ENCODE measurements at places on chromosomes 3 and 15.

GRCh38 chr15:60340207-60340921, 57.4 kb downstream of the ANXA2 start:
- DNase-seq, result no peak

DNA sequence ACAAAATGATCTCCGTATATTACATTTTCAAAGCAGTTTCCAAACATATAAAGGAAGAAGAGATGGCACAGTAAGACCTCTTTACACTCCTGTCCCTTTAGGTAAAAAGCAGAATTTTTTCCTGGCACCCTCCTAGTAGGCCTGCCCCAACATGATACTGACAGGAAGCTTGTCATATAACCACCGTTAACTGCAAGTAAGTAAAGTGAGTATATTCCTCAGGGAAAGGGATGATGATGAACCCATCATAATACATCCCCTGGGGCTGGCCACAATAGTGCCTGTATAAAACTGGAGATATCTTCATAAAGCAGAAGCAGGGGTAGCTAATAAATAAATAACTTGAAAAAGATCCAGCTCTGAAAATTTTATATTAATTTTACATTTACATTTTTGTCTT, 893.0 kb downstream of the DIPK2A start:
- no peak for DNase-seq

DNA sequence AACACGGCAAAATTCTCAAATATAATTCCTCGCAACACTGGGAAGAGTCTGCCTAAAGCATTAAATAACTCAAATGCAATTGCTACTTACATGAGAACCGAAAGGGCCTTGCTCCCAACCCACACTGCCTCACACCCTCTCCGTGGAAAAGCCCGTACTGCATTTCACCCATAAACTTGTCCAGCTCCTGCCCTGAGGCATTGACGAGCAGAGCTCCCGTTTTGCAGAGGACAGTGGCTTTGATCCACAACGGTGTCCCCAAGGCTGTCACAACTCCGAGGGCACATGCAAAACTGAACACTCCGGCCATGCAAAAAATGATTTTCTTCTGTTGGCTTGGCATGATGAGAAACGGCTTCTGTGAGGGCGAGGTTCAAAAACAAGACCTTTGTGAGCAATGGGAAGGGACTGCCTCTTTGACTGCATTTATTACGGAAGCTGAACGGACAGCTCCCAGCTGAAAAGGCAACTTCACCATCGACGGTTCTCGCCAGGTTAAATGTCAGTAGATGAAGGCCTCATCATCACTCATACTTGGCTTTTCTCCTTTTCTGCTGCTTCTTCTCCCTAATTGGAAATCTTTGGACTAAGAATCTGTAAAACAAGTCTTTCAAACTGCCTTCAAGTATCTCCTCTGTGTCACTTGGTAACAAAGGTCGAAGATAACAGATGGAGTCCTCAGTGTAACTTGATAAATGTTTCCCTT, at the start of gene CLRN1:
Gene CLRN1 (minus strand): TSS at position 362 of the 706 bp plus-strand sequence. CDS start 19 bp downstream, at position 343.
- no peak for DNase-seq

DNA sequence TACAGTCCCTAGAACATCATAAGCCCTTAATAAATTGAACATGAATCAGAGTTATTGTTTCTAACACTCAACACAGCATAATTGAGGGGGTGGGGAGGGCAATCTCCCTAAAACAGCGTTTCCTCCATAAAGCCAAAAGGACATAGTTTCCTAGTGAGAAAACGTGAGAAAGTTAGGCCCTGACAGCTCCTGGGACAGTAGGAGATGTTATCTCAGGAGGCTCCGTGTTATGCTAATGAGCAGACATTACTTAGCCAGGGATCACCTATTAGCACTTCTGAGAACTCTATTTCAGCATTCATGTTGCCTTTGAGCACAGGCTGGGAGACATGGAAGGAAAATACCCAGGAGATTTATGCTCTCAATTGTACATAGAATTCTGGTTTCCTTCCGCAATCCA, 229.1 kb upstream of the ADAMTS9 start:
- no peak for DNase-seq

DNA sequence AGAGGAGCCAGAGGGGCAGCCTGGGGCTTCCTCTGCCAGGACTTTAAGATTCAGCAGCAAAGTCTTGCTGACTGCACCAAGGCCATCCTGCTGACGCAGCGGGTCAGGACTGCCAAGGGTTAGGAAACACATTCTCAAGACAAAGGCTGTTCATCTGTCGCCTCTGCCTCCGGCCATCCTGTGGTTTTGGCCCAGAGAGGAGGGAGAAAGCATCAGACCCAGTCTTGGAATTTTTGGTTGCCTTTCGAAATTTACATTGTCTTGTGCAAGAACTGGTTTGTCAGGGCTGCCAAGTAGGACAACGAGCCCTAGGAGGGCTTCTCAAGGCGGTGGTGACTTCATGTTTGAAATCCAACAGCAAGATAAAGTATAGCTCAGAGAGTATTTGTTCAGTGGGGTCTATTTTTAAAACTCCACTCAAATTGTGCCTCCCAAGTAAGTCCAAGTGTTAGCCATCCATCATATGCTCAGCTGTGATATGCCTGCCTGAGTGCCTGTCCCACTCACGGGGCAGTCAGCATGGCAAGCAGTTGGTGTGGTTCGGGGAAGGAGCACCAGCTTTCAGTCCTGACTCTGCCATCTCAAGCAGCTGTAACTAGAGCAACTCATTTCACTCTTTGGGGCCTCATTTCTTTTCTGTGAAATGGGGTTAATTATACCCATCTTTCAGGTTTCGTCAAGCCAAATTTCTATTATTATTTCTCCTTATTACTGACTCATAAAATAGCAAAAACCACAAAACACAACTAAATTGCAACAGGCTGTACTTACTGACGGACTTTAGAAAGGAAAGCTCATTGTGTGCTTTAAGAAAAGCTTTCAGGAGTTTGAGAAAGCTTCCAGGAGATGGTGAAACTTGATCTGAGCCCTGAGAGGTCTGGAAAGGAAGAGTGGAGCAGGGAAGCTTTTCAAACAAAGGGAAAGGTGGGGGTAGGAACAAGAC, 42.4 kb upstream of the RHO start:
- no peak for DNase-seq

DNA sequence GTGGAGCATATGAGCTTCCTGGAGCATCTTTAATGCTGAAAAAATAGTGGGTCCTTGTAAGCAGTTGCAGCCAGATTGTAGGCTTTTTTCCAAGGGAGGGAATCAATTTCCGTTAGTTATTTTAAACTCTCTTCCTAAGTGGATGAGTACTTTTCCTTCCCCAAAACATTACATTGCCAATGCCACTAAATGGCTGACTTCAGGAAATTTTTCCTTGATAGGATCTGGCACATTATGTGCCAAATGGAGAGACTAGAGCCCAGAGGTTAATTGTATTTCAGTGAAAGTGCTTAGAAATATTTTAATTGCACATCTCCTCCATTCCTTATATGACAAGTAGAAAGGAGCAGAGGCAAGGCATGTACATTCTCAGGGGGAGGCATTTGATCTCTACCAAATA, 83.5 kb downstream of the TNFAIP8L3 start:
- DNase-seq, result no peak

- DNase-seq, result no peak
These were observed 23.8 kb upstream of the POLG start for GRCh38 chr15:89358435-89358754.

- no peak for DNase-seq
These were observed 327.8 kb upstream of the SLCO3A1 start for GRCh38 chr15:91525751-91526150.

GRCh38 chr3:36511791-36512486, 131.6 kb downstream of the STAC start:
- DNase-seq, result no peak

- DNase-seq, result no peak
These were observed 12.4 kb upstream of the PARP6 start for GRCh38 chr15:72284781-72285180.

GRCh38 chr3:156817646-156818272, 8.4 kb upstream of the LEKR1 start:
- no peak for DNase-seq

DNA sequence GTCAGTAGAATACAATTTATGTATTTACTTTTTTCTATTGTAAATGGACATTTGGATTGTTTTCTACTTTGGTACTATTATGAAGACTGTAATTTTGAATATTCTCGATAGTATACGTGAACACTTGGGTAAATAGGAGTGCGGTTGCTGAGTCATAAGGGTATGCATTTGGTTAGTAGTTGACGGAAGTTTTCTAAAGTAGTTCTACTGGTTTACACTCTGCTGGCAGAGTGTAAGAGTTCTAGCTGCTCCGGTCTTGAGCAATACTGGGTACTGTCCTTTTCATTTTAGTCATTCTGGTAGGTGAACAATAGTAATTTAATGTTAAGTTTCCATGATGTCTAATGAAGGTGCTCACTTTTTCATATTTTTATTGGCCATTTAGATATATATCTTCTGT, 70.0 kb downstream of the MEF2A start:
- no peak for DNase-seq

- no peak for DNase-seq
These were observed 88.8 kb downstream of the SENP7 start for GRCh38 chr3:101423984-101424888.

- DNase-seq, result no peak
These were observed 19.6 kb downstream of the CD86 start for GRCh38 chr3:122074621-122075265.

GRCh38 chr15:44545913-44546802, 9.2 kb downstream of the EIF3J start:
- no peak for DNase-seq

GRCh38 chr3:114333180-114333922, 39.5 kb downstream of the TIGIT start:
- DNase-seq, result no peak

- no peak for DNase-seq
These were observed 38.2 kb downstream of the MB21D2 start for GRCh38 chr3:192879346-192880031.

DNA sequence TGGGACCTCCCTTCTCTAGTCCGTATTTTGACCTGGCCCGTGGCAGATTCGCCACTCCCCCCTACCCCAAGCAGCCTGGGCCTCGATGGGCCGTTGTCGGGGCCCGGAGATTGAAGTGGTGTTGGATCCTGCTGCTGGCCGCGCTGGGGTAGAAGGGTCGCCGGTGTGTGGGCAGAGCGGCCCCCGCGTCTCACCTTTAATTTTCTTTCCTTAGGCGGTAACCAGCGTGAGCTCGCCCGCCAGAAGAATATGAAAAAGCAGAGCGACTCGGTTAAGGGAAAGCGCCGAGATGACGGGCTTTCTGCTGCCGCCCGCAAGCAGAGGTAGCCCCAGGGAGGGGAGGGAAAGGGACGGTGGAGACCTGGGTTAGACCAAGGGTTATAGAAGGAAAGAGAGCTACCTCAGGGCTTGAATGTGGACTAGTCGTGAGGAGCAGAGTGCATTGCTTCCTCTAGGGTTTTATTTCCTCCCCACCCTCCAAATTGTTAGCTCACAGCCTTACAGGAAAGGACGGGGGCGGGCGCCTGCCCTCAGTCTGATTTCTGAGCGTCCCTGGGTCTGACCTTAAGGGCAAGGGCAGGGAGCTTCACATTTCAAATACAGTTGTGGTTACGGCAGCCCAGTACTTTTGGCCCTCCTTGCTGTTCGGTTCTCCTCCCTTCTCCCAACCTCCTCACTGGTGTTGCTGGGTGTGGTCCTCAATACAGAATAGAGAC, 799 bp downstream of the SERF2 start:
- no peak for DNase-seq

DNA sequence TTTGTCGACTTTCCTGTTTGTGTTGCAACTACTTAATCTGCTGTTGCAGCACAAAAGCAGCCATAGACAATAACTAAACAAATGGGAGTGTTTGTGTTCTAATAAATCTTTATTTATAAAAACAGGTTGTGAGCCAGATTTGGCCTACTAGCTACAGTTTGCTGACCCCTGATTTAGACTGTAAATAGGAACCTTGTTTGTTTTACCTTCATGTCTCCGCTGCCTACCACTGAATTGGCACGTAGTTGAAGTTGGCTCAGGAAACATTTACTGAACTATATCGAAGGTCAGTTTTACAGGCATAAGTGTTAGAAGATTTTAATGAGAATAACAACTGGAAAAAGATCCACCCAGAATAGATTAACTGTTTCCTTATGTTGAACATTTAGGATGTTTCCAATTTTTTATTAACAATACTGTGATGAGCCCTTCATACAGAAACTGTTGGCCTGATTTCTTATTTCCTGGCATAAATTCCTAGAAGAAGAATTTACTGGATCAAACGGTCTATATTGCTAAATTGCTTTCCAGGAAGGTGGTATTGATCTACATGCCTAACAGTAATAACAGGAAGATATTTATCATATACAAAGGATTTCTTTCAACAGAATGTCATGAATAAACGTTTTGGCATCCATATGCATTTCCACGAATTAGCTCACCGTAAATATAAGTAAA, 156.2 kb upstream of the NR2E3 start:
- no peak for DNase-seq

DNA sequence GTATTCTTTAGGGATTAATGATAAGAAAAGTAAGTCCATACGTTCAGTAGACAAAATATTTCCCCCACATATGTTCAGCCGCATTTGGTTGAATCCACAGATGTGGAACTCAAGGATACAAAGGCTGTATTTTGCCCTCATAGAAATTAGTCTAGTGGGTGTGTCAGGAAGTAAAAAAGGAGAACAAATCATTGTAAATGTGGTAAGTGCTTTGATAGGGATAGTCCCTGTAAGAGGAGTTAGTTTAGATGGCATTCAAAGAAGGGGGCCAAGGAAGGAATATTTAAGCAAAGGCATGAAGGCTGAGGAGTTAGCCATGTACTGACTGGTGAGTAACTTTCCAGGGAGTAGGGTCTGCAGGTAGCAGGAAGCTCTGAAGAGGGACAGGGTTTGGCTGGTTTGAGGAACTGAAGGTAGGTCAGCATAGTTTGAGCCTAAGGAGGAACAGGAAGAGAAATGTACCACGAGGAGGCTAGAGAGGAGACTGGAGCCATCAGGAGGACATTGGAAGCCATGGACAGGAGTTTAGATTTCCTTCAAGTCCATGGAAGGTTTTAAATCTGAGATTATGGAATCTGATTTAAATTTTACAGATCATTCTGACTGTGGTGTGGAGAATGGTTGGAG, 98.8 kb downstream of the MME start:
- DNase-seq, result no peak

DNA sequence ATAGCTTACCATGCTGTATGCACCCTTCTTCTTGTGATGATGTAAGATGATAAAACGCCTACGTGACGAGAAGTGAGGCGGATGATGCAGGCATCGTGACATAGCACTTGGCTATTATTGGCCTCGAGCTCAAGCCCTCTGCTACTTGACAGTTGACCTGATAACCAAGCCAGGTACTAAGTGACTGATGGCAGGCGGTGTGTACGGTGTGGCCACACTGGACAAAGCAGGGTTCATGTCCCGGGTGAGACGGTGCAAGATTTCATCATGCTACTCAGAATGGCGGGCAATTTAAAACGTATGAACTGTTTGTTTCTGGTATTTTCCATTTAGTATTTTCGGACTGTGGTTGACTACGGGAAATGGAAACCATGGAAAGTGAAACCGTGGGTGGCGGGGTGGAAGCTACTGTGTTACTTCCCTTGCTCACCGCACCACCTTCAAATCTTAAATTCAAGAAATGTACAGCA, 57.7 kb downstream of the SLC12A8 start:
- no peak for DNase-seq

- DNase-seq, result no peak
These were observed 513 bp downstream of the VGLL4 start for GRCh38 chr3:11643201-11643603.

GRCh38 chr3:102715030-102715697, 280.3 kb downstream of the ZPLD1 start:
- DNase-seq, result no peak

Data from NCI-H187 treated with DMSO at 0.1 percent for 48 hours (cell line).